ENCODE measurements at places on chromosomes 5 and 9.
A peak's percentile ranks its signal among the peaks of the same experiment; 100 is the strongest.

DNA sequence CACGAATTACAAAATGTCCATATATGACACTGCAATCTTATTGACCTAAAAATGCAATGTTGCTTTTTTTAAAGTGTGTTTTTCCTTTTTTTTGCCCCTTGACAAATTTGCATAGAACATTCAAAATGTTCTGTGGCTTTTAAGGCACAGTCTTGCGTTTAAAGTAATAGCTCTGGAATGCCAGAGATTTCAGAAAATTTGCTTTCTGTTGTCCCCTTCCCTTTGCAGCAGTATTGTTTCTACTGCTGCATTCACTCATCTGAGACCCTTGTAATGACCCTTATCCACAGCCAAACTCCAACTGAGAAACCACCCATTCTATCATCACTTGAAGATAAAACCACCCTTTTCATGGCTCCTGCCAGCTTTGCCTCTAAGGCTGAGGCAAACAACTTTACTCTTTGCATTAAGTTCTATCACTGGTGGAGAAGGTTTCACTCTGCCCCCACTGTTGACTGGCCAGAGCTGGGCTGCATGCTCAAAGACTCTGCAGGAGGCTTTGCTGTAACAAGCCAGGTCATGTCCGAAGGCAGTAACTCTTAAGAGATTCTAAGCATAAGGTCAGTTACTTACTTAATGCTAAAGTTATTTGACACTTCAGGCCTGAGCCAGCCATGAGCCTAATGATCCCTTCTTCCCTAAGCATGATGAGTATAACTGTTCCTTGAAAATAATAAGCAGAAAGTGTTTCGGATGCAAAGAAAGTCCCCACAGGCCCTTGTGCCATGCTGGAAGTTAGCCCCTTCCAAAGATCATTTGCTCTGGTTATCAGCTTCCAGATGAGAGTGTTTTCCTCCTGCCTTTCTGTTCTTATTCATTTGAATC is 101.9 kb downstream of the CD180 start:
- H3K36me3 ChIP-seq = peaks cover 32% of the 10 kb centered on the region
- H3K27ac ChIP-seq = peak overlapping the region; percentile 53
- no peak for DNase-seq
- H3K4me3 ChIP-seq = no peak overlapping the region

DNA sequence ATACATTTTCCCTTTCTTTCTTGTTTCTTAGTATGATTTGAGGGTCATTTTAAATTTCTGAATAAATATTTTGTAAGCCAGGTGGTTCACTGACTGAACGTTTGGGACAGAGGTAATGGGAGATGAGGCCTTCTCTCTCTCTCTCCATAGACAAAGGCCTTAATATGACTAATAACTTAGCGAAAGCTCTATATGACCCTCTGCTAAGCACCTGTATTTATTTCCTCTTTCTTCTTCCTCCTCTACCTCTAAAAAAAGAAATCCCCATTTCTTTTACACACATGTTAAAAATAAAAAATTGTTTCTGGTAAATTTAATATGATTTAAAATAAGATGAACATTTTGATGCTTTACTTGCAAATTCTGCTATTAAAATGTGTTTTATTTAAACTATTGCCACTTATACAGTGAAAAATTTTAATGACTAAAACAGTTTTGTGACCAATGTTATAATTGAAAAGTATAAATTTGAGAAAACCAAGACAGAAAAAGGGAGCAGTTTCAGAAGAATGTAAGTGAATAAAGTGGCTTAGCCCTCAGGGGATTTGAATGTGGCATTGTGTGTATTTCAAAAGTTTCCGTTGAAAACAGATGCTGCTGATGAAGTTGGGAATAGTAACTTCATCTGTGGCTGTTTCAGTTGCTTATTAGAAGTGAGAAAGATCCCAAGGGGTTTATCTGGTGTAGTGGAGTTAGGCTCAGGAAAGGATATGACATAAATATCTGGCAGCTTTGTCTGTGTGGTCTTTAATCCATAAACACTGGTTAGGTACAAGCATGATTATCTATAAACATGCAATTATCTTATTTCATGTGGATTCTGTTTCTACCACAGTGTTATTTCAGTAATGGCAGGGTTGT is 128.6 kb upstream of the GRHPR start:
- H3K27me3 ChIP-seq = no peaks in the 10 kb centered on the region
- no peaks in the 10 kb centered on the region for H3K36me3 ChIP-seq
- H3K4me1 ChIP-seq = peaks cover 32% of the 10 kb centered on the region
- H3K4me3 ChIP-seq = no peak overlapping the region

DNA sequence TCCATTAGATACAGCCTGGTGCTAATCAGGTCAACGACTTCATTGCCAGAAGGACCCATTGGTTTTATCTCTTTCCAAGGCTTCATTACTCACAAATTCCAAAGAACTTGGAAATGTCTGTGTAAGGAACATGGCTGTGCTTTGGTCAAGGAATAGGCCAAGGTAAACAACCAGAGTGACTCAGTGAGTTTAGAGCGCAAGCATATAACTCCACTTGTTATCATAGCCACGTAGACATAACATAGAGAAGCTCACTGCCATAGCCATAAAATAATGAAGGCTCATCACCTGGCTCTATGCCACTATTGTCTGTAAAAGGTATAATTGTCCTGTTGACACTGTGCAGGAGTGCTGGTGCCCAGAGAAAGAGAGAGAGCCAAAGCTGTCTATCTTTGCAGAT is 139.3 kb upstream of the PLCXD3 start:
- no peaks in the 10 kb centered on the region for H3K36me3 ChIP-seq
- no peaks in the 10 kb centered on the region for H3K4me1 ChIP-seq
- no peaks in the 10 kb centered on the region for H3K27me3 ChIP-seq
- H3K27ac ChIP-seq = no peak overlapping the region
- DNase-seq = no peak

- peaks cover 7% of the 10 kb centered on the region for H3K4me1 ChIP-seq
- no peak overlapping the region for H3K27ac ChIP-seq
- peaks cover 75% of the 10 kb centered on the region for H3K36me3 ChIP-seq
- DNase-seq = no peak
- no peaks in the 10 kb centered on the region for H3K27me3 ChIP-seq
- no peak overlapping the region for H3K4me3 ChIP-seq
These were observed 5.5 kb downstream of the PDCL start for GRCh38 chr9:122822938-122823337.

DNA sequence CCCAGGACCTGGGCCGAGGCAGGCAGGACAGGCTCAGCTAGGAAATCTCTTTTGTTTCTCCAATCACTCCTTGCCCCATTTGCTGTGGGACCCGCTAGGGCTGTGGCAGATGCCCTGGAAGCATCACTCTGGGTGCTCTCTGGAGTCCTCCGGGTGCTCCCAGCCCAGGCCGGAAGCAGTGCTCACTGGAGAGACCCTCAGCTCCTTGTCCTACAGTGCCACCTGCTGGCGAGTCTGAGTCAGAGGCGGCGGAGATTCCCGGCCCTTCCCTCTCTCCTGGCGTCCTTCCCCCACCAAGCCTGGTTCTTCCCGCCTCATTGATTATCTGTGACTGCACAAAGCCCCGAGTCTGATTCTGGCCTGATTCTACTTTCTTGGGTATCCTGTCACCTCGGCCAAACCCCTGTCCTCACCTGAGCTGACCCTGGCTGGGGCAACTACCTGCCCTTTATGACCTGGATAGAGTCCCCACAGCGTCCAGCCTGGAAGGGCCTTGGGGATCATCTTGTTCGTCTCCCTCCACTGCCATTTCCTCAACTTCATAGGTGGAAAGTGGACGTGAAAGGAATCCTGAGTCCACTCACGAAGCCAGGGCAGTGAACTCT is 7.3 kb upstream of the BARHL1 start:
- H3K4me1 ChIP-seq = no peaks in the 10 kb centered on the region
- H3K27me3 ChIP-seq = peaks cover 52% of the 10 kb centered on the region
- no peaks in the 10 kb centered on the region for H3K36me3 ChIP-seq
- no peak overlapping the region for H3K27ac ChIP-seq

- no peak overlapping the region for H3K4me3 ChIP-seq
- H3K36me3 ChIP-seq = no peaks in the 10 kb centered on the region
- no peaks in the 10 kb centered on the region for H3K27me3 ChIP-seq
- H3K27ac ChIP-seq = no peak overlapping the region
- peaks cover 5% of the 10 kb centered on the region for H3K4me1 ChIP-seq
These were observed 497.0 kb upstream of the DAP start for GRCh38 chr5:11258001-11258400.

DNA sequence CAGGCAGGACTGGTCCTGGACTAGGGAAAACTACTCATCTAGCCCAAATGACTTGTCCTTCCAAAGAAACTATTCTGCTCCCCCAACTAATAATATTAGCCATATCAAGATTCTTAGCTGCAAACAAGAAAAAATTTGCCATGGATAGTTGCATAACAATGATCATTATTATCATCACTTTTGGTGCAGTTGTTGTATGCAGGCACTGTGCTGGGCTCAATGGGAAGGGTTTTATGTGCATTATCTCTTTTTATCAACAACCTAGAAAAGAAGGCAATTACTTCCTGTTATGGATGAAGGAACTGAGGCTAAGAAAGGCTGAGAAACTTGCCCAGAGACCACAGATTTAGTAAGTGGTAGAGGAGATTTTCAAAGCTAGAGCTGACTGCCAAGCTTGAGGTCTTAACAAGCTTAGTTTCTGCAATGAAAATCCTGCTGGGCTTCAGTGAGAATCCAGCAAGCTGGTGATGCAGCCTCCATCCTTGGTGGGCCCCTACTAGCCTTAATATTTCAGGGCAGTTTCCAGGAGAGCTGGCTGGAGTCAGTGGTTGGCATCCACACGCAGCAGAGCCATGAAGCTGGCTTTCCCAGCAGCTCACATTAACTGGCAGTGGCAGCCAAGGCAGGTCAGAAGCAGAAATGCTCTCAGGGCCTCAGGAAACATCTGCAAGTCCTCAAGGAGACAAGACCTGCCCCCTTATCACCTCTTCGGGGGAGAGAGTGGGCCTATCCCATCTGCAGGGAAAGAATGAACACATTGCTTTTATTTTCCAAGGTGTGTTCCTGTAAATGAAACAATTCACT is 20.5 kb upstream of the MEGF9 start:
- no peak overlapping the region for H3K4me3 ChIP-seq
- no peaks in the 10 kb centered on the region for H3K4me1 ChIP-seq
- no peak for DNase-seq
- no peak overlapping the region for H3K27ac ChIP-seq
- H3K36me3 ChIP-seq = no peaks in the 10 kb centered on the region

DNA sequence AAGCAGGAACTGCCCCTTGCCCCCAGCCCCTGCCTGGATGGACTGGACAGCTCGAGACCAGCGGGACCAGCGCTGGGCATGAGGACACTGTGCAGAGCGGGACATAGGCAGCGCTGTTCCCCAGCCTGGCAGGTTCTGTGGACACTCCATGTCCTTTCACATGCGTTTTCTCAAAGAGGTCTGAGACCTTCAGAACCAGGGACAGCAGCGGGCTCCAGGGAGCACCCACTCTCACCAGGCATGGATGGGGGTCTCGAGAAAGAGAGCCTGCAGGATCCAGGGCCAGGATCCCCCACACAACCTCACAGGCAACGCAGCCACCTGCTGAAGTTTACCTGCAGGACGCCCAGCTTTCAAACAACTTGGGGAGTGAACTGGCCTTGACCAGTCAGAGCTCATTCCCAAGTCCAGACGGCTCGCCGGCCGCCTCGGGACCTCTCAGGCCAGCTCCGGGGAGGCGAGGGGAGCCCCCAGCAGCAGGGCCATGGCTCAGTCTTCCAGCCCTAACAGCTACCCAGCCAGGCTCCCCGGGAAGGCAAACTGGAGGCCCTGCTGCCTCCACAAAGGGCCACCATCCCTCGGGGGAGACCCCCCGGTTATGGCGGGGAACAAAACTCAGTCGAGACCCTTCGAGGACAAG is 72.5 kb upstream of the SARDH start:
- no peaks in the 10 kb centered on the region for H3K27me3 ChIP-seq
- no peaks in the 10 kb centered on the region for H3K4me1 ChIP-seq
- H3K27ac ChIP-seq = no peak overlapping the region
- no peak for DNase-seq
- H3K4me3 ChIP-seq = no peak overlapping the region

GRCh38 chr5:68875351-68875750 is 218.5 kb upstream of the SLC30A5 start:
- no peak overlapping the region for H3K27ac ChIP-seq
- H3K27me3 ChIP-seq = no peaks in the 10 kb centered on the region
- no peak overlapping the region for H3K4me3 ChIP-seq
- peaks cover 3% of the 10 kb centered on the region for H3K4me1 ChIP-seq

GRCh38 chr5:91906494-91906893 is 523.4 kb upstream of the ARRDC3 start:
- H3K27ac ChIP-seq = no peak overlapping the region
- no peak overlapping the region for H3K4me3 ChIP-seq
- DNase-seq = no peak

GRCh38 chr9:72149231-72149975 is at the start of gene GDA:
GDA (plus strand) TSS chr9:72149440; CDS start chr9:72149560, 120 bp downstream.
- H3K27ac ChIP-seq = no peak within 1 kb of the TSS
- no peaks in the 10 kb centered on the region for H3K36me3 ChIP-seq
- H3K4me3 ChIP-seq = peak within 1 kb of the TSS; percentile 23
- peak; percentile 52 for DNase-seq
- H3K4me1 ChIP-seq = peaks cover under 1% of the 10 kb centered on the region
- H3K27me3 ChIP-seq = no peaks in the 10 kb centered on the region

DNA sequence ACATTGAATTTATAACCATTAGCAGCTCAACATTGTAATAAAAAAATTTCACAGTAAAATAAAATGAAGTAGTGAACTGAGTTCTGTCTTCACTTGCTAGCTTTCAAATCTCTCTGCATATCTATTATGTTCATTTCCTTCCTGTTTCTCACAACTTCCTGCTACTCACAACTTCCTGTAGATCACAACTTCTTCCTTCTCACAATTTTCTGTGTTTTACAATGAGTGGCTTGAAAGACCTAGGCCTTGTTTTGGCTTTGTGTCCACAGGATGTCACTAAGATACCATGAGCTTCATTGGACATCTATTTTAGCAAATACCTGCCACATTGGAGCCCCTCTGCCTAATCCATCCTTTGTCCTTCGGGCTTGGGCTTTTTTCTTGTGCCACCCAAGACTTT is 480.3 kb upstream of the ADAMTS16 start:
- no peaks in the 10 kb centered on the region for H3K36me3 ChIP-seq
- H3K27ac ChIP-seq = no peak overlapping the region
- no peaks in the 10 kb centered on the region for H3K27me3 ChIP-seq
- no peaks in the 10 kb centered on the region for H3K4me1 ChIP-seq
- no peak for DNase-seq
- no peak overlapping the region for H3K4me3 ChIP-seq
